ENCODE measurements at places on chromosomes 4 and X. TPM values are rescaled to one million over a fixed set of nuclear protein-coding genes. Genes with fewer than 3 reads are reported as not detected.

DNA sequence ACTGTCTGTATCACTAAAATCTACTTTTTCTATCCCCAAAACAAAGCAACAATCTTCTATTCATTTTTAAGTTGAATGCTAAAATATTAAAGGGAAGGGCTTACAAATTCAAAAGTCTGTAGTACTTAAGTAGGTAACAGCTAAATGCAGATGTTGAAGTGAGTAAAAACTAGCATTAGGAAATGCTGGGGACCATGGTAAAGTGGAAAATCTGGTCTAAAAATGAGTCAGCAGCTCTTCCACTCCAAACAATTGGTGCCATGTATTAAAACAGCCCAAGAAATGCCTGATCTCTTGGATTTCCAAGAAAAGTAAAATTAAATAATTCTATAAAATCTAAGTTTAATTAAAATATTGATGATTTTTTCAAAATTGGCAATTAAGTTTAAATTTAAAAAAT, 73.3 kb upstream of the PPP3CA start:
- DNase-seq: no peak

GRCh38 chr4:78369679-78370078, 181.9 kb upstream of the ANXA3 start:
- peak; percentile 60 for DNase-seq

COX7B2 gene
- total RNA-seq: not detected

HSFX2 gene
- not detected for total RNA-seq

MAGEE2 gene
- not detected for total RNA-seq
